Fibroblast of lung (primary cell): ENCODE measurements at places on chromosomes 7 and 10. TPM values are rescaled to one million over a fixed set of nuclear protein-coding genes. Genes with fewer than 3 reads are reported as not detected.

DNA sequence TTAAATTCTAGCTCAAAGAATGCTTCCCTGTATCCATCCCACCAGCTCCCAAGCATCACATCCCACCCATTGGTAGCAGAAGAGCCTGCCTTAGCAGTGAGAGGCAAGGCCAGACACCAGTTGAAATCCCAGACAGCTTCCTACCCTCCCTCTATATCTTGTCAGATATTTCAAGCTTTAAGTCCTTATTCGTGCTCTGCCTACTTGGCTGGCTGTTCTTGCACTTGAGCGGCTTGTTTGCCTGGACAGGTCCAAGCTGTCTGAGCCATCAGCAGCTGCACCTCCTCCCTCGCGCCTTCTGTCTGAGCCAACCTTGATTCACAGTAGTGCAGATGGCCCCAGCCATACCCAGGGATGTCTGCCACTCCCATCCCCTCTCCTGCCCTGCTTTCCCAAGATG is 16.4 kb downstream of the LRRC4 start:
- H3K36me3 ChIP-seq = no peaks in the 10 kb centered on the region
- DNase-seq = no peak
- no peaks in the 10 kb centered on the region for H3K27me3 ChIP-seq
- no peak overlapping the region for H3K27ac ChIP-seq

SUN3 gene
- not detected in 2 replicates for total RNA-seq

DNA sequence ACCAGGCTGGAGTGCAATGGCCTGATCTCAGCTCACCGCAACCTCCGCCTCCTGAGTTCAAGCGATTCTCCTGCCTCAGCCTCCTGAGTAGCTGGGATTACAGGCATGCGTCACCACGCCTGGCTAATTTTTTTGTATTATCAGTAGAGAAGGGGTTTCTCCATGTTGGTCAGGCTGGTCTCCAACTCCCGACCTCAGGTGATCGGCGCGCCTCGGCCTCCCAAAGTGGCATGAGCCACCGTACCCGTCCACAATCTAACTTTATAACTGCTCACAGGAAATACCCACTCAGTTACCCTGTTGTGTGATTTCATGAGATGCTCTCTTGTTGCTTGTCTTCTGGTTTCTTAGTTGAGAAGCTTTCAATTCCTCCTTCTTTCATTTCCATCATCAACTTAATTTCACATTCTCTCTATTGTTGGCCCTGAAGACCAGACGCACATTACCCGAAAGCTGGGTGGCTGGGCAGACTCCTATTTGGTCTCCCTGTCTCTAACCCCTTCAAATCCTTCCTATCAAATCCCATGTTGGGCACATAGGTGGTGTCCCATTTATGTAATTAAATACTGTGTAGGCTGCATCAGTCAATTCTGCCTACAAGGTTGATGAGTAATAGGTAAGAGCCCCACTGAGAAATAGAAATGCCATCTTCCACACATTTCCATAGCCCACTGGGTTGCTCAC is 1.1 kb upstream of the GSTO2 start:
- H3K4me1 ChIP-seq = peaks cover under 1% of the 10 kb centered on the region
- H3K4me3 ChIP-seq = peak overlapping the region; percentile 66
- peaks cover 15% of the 10 kb centered on the region for H3K36me3 ChIP-seq

GRCh38 chr10:26780793-26781601 is 79.8 kb downstream of the ABI1 start:
- peak overlapping the region; percentile 58 for H3K27ac ChIP-seq
- peaks cover 12% of the 10 kb centered on the region for H3K4me1 ChIP-seq
- H3K27me3 ChIP-seq = no peaks in the 10 kb centered on the region
- DNase-seq = peak; percentile 59
